IPS DF 6.9 (cell line): ENCODE measurements at places on chromosomes 6 and 20.

DNA sequence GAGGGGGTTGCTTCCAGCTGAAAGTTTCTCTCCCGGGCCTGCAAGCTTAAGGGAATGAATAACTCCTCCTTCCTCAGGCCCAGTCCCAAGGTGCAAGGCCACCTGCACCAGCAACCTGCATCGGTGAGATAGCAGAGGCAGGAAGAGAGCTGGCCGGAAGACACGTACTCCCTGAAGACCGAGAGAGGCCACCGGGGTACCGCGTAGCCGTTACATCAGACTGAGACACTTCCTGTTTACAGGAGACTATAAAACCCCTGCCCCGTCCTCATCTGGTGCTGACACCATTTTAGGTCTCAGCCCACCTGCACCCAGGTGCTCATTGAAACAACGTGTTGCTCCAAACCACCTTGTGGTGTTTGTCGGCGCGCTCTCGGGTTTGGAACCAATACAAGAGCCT is 60.5 kb upstream of the PRND start:
- no peak for DNase-seq

DNA sequence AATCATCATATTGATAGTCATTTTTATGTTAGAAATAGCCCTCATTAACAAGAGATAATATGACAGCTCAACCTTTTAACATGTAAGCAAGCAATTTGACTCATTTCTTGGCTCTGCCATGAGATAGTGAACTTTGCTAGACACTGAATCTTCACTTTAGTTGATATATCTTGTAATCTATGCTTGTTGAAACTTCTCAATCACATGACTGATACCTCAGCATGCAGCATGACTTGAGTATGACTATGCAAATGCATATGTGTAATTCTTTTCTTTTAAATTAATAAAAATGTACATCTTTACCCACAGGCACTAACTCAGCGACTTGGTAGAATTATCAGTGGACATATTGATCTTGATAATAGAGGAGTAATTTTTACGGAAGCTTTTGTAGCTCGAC is 6.6 kb downstream of the UFL1 start:
- no peak for DNase-seq

- no peak for DNase-seq
Measured at GRCh38 chr6:124445581-124445980, 516.7 kb upstream of the RNF217 start.

GRCh38 chr6:7236306-7237209 is 76.4 kb downstream of the SSR1 start:
- no peak for DNase-seq

DNA sequence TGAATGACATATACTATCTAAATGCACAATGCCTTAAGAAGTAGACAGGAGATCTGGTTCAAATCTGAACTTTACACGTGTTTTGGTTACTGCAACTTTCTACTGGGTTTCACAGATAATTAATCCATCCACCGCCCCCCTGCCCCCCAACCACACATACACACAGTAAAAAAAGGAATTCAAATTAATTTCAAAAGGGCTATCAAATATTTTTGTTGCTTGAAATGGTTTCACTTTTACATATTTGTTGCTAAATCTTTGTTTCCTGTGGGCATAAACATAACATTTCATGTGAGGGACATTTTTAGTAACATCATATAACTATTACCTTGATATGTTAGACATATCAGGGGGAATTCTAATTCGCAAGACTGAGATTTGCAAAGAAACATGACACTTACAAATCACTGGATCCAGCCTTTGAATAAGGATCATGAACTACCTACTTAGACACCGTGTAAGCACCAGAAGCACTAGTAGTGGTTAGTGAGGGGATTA is 7.5 kb downstream of the NEDD9 start:
- no peak for DNase-seq

- DNase-seq, result no peak
Measured at GRCh38 chr20:40280616-40281015, 408.4 kb downstream of the MAFB start.

- no peak for DNase-seq
Measured at GRCh38 chr6:21987501-21987957, 309.3 kb downstream of the PRL start.

DNA sequence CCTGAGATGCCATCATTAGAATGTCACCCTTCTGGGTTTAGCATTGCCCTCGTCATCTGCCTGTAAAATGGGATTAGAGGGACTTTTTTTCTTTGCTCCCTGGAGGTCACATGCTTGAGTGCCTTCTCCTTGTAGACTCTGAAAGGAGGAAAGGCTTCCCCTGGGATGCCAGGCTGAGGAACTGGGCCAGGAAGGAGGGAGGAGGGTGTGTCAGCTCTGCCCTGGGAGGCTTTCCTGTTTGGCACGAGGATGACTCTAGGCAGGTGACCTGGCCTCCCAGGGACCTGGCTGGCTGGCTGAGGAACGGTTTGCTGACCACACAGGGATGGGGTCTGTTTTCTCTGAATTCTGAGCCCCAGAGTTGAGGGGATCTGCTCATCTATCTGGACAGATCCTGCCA is 137.9 kb upstream of the RNF24 start:
- no peak for DNase-seq

DNA sequence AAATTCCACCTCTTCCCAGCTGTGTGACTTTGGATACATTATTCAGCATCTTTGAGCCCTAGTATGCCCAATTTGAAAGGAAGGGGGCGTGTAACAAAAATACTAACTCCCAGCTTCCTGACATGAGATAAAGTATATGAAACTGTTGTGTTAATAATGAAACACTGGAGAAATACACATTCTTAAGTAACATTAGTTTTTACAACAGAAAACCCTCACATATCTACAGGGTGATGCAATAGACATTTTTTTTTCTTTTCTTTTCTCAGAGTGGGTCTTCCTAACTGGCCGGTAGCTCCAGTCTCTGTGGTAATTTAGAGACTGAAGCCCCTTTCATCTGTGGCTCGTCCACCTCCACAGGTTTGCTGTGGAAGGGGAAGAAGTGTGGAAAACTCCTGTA is 79.5 kb downstream of the CD83 start:
- DNase-seq, result no peak

DNA sequence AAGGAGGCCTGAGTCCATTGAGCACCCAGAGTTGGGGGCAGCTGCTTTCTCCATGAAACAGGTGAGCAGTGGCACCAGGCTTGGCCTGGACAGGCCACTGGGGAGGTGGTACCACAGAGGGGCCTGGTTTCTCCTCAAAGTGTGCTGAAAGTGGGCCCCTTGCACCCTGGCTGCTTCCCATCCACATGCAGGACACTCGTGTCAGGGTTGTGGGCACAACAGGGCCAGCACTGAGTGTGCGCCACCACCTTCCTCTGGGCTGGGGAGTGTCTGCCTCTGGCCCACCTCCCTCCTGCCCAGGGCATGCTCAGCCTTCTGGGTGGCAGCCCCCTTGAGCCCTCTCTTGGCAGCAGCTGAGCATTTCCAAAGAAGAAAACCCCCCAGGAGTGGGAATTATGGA is 5.2 kb upstream of the SLC22A1 start:
- DNase-seq, result no peak

DNA sequence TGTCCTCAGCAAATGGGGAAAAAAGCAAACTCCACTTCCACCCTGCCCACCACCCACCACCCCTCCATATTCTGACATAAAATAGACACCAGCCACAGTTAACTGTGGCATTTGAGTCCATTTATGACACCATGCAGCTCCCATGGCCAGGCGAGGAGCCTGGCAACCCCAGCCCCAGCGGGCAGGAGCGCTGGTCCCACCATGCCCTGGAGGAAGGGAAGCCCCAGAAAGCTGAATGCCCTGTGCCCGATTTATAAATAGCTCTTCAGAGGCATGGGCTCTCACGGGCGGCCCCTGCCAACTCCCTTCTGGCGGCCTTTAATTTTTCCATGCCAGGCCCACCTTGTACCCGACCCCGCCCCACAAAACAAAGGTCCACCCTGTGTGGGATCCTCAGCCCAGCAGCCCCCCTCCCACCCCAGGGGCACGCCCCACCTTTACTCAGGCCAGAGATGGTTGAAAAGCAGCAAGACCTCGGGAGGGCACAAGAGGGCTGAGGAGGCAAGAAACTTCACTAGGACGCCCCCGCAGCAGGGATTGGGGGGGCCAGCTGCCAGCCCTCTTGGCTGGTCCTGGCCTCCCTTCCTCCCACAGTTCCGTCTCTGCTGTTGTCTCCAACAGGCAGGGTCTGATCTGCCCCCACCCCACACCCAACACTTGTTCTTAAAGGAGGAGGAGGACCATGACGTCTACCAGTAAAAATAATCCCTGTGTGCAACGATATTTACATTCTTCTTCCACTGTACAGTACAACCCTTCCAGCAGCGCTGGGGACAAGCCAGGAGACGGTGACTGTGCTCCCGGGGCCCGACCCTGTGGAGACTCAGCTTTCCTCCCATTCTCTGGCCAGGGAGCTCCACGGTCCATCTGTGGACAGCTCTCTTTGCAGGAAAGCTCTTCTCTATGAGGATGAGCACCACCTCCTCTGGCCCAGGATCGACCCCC is 115.6 kb upstream of the CDYL start:
- no peak for DNase-seq

DNA sequence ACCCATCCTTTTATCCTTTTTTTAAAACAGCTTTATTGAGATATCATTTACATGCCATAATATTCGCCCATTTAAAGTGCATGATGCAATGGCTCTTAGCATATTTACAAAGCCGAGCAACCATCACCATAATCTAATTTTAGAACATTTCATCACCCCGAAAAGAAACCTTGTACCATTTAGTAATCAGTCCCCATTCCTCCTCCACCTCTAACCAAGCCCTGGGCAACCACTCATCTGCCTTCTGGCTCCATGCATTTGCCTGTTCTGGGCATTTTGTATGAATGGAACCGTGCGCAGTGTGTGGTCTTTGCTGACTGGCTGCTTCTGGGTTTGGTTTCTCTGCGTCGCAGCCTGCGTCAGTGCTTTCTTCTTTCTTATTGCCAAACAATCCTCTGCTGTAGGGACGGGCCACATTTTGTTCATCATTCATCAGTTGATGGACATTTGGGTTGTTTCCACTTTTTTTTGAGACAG is 10.2 kb upstream of the EEF1A2 start:
- DNase-seq, result no peak

GRCh38 chr6:13453771-13454251 is 33.6 kb downstream of the GFOD1 start:
- DNase-seq, result no peak

GRCh38 chr6:33492093-33492492 is 37.7 kb downstream of the ZBTB9 start:
- DNase-seq, result no peak

GRCh38 chr6:125872259-125872921 is 81.6 kb downstream of the NCOA7 start:
- DNase-seq, result no peak

GRCh38 chr6:119261944-119262284 is 87.6 kb downstream of the MAN1A1 start:
- no peak for DNase-seq

GRCh38 chr20:47489448-47489872 is 12.2 kb upstream of the NCOA3 start:
- no peak for DNase-seq

DNA sequence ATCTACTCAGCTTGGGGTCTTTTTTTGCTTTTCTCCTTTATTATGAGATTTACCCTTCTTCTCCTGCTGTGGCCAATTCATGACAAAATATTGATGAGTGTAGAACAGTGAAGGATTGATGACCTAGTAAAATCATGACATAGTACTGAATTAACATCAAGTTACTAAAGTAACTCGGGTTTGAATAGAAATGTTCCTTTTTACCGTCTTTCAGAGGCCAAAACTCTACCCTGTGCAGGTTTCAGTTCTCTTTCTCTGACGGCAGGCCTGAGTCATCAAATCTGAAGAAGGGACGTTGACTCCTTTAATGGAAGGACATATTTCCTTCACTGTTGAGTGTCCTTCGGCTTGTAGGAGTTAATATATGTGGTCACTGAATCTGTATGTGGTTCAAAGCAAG is 80.7 kb downstream of the RREB1 start:
- DNase-seq, result no peak

DNA sequence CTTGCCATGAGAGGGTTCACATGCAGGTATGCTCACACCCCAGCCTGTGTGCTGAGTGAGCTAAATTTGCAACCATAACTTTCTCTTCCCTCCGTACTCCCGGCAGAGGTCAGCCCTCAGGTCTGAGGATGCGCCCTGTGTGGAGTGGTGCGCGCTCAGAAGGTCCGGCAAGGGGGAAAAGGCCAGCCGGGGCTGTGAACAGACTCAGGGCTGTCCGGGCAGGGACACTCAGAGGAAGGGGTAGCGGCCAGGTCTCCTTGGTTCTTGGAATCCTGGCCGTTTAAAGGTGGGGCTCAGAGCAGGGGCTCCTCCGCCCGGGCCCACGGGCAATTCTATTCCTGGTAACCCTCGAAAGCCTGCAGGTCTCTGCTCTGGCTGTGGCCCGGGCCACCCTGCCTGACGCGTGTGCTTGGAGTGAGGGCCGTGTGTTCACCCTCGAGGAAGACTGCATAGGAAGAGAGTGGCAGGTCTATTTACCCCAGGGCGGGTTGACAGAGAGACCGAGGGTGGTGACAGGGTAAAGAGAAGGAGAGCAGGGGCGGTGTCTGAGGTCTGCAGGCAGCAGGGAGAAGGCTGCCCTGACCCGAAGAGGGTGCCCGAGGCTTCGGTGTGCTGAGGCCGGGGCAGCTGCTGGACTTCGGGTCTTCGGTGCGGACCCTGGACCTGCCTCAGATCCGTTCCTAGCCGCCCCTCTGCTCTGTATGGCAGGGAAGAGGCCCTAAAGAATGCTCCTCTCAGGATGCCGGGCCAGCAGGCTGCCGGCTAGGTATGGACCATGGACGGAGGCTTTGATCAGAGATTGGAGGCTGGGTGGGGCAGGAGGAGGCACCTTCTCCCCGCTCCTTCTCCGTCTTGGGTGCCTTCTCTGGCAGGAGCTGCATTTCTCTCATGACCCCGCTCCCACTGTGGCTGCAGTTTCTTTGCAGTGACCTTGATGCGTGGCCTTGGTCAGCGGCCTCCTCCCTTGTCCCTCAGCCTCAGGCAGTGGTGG is 131.1 kb upstream of the ARMC2 start:
- no peak for DNase-seq

GRCh38 chr6:28741363-28741762 is 182.4 kb downstream of the TRIM27 start:
- no peak for DNase-seq

- DNase-seq, result no peak
Measured at GRCh38 chr20:45670139-45670538, at the start of gene WFDC11. Gene WFDC11 (minus strand): TSS chr20:45670239. CDS start chr20:45650600, 19,639 bp downstream.

GRCh38 chr6:118240878-118241528 is 307.1 kb upstream of the PLN start:
- no peak for DNase-seq

GRCh38 chr20:9300080-9300479 is 214.3 kb upstream of the LAMP5 start:
- DNase-seq, result no peak
